Renal cortical epithelial cell (primary cell): ENCODE measurements at places on chromosomes 16 and 17.

DNA sequence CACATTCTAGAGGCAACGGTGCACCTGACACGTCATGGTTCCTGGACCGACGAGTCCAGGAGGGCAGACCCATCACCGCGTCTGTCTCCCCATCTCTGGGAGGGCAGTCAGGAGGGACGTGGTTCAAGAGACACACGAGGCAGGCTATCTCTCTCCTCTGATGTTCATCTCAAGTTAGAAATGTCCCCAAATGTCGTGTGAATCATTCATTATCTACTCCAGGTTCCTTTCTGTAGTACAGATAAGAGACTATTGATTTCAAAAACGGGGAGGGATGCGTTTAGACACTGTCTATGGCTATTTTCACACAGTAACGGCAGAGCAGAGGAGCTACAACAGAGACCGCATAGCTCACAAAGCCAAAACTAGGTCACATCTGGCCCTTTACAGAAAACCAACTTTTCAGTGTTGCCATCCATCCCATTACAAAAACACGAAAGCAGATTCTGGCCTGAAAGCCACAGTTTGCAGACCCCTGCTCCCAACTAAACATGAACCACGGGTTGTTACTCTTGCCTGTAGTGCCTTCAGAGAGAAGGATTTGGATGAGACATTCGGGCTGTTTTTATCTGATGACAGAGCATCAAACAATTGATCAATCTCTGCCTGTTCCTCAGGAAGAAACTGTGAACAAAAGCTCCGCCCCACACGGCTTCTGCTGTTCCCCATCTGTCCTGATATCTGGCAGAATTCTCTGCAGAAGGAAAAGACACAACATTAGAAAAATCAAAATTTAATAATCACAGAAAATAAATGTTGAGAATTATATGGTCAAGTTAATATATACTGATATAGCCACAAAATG is 6.8 kb downstream of the MEAK7 start:
- DNase-seq: no peak

DNA sequence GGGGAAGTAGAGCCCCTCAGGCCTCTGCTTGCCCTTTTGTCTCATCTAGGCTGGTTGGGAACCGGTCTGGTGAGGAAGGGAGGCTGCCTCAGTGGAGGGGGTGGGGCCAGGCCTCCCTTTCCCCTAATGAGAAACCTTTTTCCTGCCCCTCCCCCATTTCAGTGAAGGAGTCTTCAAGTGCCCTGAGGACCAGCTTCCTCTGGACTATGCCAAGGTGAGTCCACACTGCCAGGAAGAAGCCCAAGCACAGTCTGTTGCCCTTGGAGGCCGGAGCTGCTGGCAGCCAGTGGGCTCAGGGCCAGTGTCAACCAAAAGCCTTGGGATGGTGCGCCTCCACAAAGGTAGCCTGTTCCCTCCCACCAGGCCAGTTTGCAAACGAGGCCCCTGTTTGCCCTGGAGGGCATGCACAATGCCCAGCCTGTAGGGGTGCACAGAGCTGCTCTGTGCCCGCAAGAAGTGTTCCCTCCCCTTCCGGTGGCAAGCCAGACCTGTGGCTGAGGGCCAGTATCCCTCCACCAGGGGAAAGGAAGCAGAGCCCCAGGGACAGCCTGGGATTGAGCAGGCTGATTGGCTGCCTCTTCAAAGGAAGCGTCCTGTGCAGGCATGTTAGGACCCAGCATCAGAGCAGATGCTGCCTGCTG is 3.4 kb downstream of the TRAF4 start:
- peak; percentile 70 for DNase-seq

DNA sequence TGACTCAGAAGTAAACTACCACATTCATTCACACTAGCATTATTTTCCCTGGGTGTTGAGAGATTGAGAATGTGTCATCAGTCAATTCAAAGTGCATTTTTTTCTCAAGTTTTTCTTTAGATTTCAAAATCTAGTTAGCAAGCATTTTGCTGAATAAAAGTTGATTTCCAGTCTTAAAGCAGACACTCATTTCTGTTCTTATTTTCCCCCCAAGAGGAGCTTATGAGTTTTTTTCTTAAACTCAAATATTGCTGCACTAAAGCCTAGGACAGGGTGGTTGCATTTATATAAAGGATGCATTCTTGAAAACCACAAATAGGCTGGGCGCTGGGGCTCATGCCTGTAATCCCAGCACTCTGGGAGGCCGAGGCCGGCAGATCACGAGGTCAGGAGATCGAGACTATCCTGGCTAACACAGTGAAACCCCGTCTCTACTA is 15.3 kb downstream of the CDH3 start:
- DNase-seq: peak; percentile 65

- no peak for DNase-seq
These were observed 3.4 kb downstream of the SLC16A5 start for GRCh38 chr17:75090871-75091854.

- DNase-seq: no peak
These were observed 55.9 kb upstream of the CLEC18B start for GRCh38 chr16:74477226-74477625.

DNA sequence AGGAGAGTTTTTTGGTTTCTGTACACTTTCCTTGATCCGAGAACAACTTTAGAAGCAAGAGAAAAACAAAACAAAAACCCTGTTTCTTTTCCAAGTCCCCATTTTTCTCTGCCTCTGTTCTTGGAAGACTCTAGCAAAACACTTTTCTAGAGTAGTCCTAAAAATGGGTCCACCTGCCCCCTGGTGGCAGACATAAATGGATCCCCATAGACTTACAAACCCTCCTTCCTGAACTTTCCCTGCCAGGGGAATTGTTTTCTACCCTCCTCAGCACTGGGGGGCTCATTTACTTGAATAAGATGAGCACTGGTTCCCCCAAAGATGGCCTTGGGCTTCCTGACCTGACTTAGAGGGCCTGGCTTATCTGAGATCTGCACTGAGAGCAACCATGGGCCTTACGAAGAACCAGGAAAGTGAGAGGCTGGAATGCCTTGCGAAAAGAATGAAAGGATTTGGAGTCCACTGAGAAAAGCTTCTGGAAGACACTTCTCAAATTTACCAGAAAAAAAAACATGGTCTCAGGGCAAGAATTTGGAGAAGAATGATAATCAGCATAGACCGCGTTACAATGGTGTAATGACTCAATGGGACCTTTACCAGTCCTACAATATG is 48.0 kb upstream of the CDYL2 start:
- peak; percentile 17 for DNase-seq

GRCh38 chr16:79483336-79483735 is 117.2 kb downstream of the MAF start:
- DNase-seq: no peak

DNA sequence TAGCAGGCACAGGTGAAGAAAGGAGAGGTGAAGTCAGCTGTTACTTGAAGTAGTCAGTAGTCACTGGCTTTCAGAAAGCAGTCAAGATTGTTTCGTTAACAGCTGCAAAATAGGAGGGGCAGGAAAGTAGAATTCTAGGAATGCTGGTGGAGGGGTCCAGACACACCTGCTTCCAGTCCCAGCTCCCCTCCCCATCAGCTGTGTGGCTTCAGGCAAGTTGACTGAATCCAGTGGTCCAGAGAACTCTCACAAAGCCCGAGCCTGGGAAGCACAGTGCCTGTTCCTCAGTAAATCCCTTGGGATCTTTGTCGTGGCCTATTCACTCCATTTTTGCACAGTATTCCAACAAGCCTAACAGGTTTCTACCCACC is 4.6 kb upstream of the SOCS1 start:
- no peak for DNase-seq

DNA sequence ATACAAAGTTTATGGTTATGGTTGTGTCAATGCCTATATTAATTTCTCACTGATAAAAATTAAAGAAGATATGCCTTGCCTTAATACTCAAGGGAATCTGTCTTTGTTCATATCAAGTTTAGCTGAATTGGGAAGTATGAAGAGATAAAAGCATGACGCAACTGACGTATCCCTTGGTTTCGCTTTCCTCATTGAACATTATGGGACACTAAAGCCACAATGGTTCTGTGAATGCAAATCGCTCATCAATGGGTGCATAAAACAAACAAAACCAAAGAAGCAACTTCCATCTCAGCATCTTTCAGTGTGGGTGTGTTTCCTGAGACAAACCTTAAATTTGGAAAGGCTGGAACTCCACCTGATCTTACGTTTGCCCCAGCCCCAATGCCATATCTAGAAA is 108.2 kb downstream of the NPIPB5 start:
- DNase-seq: no peak

DNA sequence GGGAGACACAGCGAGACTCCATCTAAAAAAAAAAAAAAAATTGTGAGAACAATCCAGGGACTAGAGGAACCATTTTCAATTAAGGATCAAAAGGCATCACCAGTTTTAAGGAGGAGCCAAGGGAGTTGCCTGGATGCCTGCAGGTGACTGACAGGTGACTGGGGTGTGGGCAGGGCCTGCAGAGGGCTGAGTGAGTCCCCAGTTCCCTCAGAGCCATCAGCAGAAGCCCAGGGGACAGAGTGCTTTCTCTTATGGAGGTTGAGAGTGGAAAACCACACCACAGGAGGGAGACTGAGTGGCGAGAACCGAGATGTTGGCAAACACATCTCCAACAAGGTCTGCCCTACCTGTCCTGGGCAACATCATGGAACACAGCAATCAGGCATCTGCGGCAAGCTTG is 27.1 kb upstream of the CREBBP start:
- no peak for DNase-seq

- DNase-seq: no peak
These were observed 20.6 kb downstream of the MPRIP start for GRCh38 chr17:17062866-17063265.

- no peak for DNase-seq
These were observed 592 bp downstream of the ALDOA start for GRCh38 chr16:30065943-30066760.

DNA sequence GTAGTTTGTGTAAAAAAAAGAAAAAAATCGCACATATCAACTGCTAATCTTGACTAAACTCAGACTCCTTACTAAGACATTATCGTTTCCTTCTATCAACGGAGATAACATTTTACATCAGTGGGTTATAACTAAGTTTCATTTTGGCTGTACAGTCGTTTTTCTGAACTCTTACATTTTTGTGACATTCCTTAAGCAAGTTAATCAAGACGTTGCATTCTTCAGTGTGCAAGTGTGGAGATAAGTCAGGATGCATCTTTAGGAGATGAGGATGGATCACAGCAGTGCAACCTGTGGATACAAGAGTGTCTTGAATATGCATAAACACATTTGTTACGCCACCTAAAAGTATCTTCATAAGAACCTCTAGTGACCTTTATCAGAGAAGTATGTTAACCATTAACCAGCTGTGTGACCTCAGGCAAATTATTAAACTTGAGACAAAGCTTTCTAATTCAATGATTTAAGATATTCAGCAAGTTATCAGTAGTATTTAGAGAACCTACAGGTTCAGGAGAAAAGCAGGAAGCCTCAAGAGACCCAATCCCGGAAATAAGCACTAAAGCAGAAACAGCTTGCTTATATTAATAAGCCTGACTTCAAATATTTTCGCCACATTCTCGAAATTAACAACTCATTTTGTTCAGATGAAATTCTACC is 9.4 kb downstream of the CMC2 start:
- DNase-seq: peak; percentile 82

DNA sequence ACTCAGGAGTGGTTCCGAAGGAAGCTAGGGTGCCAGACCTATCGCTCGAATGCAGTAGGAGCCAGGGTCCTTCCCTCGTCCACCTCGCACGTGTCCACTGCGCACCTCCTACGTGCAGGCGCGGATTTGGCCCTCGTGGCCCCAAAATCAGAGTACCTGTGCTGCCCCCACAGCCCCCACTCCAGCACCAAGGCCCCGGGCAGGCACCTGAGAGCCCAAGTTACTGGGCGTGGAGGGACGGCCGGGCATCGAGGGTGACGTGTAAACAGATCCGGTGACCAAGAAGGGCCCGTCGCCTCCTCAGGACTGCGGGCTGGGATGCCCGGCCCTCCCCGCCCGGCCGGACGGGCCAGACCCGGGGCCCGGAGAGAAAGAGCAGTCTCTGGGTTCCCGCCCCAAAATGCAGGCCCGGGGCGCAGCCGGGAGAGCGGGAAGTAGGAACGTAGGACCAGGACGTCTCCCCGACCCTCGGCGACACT is 492 bp downstream of the SLC25A39 start:
- no peak for DNase-seq

- DNase-seq: no peak
These were observed 169.6 kb upstream of the GSE1 start for GRCh38 chr16:85443531-85443930.

GRCh38 chr16:9015489-9015888 is 51.8 kb upstream of the USP7 start:
- no peak for DNase-seq

GRCh38 chr16:10558305-10558704 is 22.1 kb downstream of the EMP2 start:
- no peak for DNase-seq

- no peak for DNase-seq
These were observed 5.0 kb downstream of the CHMP6 start for GRCh38 chr17:80996422-80997305.

DNA sequence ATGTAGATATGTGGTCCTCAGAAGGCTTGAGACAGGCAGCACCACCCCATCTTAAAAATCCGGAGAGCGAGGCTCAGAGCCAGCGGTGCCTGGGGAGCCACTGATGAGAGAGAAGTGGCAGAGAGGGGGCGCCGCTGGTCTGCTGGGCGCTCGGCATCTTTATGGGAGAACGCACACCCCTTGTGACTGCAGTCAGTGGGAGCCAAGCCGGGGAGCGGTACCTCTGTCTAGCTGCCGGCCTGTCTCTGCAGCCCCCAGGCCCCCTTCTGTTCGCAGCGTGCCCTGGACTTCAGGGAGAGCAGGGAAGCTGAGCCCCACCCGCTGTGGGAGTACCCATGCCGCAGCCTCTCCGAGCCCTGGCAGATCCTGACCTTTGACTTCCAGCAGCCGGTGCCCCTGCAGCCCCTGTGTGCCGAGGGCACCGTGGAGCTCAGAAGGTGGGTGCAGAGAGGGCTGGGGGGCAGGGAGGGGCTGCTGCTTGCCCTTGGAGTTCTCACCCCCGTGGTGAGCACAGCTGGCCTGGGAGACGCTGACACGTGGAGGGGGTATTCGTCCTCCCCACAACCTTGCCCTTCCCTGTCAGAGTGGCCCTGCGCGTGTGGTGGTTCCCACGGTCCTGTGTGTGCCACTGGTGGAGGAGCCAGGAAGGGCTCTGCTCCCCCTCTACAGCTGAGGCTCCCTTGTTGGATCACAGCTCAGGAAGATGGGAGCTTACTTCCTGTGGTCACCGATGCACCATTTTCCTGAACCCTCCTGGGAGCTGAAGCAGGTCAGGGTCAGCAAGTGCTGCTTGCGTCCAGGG is 44.8 kb downstream of the PRMT7 start:
- DNase-seq: no peak

DNA sequence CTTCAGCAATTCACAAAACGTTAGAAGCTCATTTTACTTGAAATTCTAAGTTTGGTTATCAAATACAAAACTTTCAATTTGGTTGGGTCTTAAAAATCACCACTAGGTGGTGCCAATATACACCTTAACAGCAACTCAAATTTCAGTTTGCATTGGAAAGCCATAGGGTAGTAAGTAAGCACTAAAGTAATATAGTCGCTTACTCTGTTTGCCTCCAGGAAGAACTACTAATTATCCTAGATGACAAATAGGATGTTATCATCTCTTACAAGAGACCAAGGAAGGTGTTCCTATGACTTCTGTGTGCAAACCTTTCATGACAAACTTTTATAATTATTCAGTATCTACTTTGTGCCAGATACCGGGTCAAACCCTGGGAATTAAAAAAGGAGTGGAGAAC is 93.3 kb downstream of the MYO1D start:
- peak; percentile 77 for DNase-seq
